Germinal center (tissue), 1 donor: ENCODE measurements at places on chromosomes 5 and 9.

DNA sequence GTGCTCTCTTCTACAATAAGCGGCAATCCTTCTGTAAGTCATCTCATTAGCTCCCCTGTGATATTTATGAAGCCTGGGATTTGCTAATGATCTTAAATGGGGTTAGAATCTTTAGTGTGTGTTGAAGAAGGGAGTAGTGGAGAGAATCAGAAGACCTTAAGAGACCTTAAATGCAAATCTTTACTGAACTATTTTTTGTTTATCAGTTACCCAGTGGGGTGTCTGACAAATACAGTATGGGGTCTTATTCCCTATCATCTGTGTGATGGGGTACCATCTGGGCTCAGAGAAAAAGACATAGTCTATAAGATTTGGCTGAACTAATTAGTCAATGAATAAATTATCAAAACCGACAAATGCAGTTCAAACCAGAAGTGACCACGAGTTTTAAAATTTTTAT, 378.4 kb upstream of the SGCD start:
- DNase-seq, result no peak

- DNase-seq, result no peak
These were observed 274.0 kb upstream of the DAPK1 start for GRCh38 chr9:87223392-87224246.

GRCh38 chr9:69421908-69422801, 97.1 kb downstream of the ENTREP1 start:
- DNase-seq, result peak; percentile 62

DNA sequence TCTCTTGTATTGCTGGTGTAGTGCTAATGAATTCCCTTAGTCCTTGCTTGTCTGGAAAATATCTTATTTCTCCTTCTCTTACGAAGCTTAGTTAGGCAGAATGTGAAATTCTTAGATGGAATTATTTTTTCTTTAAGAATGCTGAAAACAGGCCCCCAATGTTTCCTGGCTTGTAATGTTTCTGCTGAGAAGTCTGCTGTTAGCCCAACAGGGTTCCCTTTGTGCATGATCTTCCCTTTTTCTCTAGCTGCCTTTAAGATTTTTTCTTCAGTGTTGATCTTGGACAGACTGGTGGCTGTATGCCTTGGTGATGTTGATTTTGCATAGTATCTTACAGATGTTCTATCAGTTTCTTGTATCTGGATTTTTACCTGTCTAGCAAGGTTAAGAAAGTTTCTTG, 191.3 kb upstream of the DMRTA1 start:
- no peak for DNase-seq

DNA sequence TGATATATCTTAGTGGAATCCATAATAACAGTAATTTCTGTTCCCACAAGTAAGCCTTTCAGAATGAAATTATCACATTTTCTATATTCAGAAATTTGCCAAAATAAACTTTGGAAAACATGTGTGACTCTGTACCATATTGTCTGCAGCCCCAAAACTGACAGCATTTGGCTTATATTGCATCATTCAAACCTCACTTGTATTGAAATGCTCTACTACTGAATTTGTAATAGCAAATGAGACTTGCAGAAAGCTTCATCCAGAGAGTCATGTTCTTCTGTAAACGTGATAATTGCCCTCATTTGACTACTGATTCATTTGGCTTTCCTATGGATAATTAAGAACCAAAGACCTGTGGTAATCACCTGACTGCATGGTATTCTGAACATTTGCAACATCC, 1249.5 kb upstream of the CDH18 start:
- DNase-seq, result no peak

GRCh38 chr5:86320266-86320665, 297.5 kb upstream of the COX7C start:
- DNase-seq, result no peak

DNA sequence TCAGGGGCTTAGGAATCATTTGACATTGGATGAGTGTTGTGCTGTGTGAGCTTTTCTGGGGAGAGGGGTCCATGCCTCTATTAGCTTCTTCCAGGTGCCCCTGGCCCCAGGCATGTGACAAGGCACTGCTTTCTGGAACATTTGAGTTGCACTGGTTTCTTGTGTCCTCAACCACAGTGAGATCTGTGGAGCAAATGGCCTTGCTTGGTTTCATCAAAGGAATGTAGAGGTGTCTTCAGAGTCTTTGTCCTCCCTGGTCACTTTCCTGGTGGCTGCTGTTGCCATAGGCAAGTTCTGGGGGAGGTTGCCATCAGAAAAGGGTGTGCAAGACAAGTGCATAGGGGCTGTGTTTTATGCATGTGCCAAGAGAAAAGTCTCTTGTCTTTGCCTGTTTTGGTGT, 157.5 kb downstream of the MACROH2A1 start:
- no peak for DNase-seq

DNA sequence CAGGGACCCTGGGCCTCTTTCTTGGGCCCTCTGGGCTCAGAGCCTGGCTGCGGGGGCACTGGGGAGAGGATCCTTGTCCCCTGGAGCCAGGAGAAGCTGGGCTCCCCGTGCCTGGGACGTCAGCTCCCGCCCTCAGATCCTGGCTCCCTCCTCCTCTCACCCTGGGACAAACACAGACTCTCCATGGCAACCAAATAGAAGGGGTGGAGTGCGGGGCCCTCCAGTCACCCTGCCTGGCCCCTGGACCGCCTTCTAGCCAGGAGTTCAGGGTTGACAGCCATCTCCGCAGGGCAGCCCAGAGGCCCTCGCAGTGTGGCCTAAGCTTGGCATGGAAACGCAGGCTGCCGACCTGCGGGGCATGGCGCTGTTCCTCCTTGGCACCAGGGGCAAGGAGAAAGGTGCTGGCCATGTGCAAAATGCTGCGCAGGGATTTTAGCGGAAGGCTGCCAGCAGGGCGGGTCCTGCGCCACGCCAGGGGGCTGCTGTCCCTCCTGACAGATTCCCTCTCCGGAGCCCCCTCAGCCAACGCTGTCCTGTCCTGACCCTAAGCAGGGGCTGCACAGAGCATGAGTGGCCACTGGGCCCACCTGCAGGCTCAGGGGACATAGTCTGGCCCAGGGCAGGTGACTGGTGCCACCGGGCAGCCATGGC, 1.0 kb downstream of the ZDHHC11 start:
- DNase-seq, result no peak

DNA sequence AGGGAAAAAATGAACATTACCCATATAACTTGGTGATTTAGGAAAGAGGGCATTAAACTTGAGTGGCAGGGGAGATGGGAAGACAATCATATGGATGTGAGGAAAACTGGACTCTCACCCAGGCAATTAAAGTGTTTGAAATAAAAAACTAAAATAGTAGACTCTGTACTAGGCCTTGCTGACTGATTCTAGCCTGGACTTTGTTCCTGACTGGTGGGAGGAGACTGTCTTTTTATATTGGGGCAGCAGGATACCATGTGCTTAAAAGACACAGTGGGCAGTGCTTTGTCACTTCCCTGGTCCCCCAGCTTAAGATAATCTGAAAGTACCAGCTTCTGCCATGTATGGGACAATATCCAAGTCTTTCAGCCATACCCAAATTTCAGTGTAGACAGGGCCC, 107.0 kb downstream of the ACTL7B start:
- DNase-seq, result no peak

- no peak for DNase-seq
These were observed 990.1 kb upstream of the C9orf72 start for GRCh38 chr9:28563291-28563934.

DNA sequence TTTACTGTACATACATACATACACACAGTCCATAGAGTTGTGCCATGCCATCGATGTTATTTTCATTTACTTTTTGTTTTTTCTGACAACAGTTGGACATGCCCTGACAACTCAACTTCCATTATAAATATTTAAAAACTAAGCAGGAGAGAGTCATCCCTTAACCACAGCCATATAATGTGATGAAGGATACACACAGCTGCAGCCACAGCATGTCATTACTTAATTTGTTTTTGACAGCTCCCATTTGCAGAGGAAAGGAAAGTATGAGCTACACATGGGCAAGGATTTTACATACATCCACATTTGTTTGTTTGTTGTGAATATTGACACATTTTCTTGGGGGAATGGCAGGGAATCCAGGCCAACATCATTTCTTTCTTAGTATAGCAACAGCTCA, 91.5 kb upstream of the TUT7 start:
- no peak for DNase-seq

DNA sequence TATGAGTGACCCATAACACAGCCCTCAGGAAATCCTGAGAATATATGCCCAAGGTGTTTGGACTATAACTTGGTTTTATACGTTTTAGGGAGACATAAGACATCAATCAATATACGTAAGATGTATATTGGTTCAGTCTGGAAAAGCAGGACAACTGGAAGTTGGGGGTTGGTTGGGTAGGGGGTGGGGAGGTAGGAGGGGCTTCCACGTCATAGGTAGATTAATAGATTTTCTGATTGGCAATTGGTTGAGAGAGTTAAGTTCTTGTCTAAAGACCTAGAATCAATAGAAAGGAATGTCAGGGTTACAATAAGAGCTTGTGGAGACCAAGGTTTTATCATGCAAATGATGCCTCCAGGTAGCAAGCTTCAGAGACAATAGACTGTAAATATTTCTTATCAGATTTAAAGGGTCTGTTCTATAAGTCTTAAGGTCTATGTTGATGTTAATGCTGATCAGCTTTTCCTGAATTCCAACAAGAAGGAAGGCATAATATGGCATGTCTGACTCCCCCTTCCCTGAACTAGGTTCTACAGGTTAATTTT, 2267.7 kb upstream of the ACO1 start:
- no peak for DNase-seq

DNA sequence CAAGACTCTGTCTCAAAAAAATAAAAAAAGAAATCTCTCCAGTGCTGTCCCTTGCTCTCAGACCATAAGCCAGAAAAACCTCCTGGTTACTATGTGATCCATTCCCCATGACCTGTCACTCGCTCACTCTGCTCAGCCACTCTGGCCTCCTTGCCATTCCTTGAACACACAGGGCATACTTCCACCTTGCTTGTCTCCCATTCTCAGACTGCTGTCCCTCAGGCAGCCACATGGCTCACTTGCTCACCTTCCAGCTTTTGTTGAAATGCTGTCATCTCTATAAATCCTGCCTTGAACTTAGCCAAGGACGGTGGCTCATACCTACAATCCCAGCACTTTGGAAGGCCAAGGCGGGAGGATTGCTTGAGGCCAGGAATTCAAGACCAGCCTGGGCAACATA, 82.9 kb downstream of the UGCG start:
- no peak for DNase-seq

DNA sequence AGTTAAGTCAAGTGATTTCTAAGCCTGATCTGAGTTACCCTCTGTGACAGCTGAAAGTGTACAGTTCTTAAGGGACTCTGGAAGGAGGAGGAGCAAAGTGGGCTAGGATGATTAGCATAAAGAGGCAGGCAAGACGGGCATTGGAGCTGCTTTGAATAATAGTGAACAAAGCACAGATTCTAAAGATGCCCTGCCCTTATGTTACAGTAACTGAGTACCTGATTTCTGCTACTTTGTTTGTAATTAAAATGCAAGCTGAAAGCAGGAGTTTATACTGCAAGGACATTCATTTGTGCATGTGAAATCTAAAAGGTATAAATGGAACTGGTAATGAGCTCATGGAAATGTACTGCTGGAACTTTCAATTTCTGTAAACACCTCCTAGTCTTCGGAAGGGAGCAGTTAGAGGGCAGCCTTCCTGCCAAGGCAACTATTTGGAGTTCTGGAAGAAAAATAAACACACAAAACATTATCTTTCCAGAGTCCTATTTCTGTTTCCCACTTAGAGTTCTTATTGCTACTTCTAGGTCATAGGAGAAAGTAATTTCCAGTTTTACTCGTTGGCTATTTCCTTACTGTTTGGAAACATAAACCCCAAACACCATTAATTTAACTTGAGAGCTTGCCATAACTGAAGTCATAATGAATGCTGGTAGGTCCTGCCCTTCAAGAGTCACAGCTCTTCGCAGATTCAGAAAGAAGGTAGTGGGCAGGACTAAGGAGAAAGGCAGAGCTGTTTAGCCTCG, at the start of gene RANBP3L:
RANBP3L (minus strand) TSS at position 45 of the 746 bp plus-strand sequence. CDS start 486 bp downstream, outside the sequence.
- DNase-seq, result no peak
